ENCODE measurements at places on chromosomes 2 and 18.

DNA sequence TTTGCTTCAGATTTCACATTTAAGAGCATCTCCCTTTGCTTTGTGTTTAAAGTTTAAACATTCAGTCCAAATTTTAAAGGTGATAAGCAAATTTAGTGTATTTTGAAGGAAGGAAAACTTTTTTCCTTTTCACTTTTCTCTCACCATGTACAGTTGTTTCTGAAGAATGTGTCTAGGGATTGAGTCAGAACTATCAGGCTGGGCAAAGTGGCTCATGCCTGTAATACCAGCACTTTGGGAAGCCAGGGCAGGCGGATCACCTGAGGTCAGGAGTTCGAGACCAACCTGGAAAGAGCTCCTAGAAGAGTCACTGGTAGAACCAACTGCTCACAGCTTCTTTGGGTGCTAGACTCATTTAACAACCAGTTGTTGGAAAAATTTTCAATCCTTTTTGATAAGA, 327.0 kb upstream of the THUMPD2 start:
- no peak for DNase-seq

DNA sequence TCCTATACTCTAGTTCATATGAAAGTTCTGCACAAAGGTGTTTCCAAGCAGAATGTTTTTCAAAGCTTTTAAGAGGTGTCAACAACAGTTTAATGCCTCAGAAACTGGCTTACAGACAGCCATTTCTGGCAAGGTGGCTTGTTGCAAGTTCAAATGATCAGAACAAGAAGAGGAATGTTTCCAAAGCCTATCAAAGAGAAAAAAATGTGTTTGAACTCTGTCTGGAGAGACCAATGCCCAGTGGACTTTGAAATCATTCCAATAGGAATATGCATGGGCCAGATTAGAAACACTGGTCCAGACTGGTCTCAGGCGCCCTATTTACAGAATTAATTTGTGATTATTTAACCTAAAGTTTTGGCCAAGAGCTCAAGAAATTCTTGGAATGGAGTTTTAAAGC, 106.2 kb downstream of the CPS1 start:
- no peak for DNase-seq

DNA sequence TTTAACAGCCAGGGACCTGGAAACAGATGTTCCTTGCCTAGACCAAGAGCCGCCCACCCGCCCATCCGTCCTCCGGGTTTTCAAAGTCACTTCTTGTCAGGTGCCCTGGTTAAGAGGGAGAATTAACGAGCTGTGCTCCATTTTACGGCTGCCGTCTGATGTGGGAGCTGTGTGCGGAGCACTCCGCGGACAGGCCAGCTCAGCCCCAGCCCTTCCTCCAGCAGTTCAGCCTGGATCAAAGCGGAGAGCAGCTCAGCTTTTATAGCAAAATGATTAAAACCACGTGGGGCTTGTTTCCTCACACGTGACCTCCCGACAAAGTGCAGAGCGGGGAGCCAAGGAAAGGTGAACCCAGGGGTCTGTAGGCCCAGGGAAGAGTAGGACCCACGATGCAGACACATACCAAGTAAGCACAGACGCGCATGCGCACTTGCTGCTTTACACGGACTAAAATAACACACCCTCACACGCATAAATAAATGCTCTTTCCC, 46.1 kb upstream of the PKDCC start:
- DNase-seq: no peak

DNA sequence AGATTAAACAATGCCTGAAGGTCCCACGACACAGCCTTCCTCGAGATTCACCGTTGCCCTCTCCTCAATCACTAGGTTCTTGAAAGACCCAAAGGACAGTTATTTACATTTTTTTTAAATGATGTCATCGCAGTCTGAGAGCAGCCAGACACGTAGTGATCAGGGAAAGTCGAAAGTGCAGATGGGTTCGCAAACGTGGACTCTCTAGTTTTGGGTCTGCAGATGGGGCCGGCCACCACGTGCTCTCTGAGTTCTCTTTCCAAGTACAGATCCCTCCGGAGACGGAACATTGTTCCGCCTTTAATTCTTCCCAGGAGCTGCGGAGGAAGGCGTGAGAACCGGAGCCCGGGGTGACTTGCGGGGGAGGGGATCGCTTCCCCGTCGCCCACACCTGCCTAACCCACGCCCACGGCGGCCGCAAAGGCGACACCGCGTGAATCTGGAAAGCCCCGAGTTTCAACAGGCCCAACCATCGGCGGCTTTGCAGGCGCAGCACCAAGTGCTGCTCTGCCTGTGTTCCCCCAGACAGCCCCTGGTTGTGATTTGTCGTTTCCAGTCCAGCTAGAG, 54.3 kb downstream of the PKDCC start:
- DNase-seq: peak; percentile 76

- DNase-seq: no peak
These were observed 10.5 kb downstream of the NAPG start for GRCh38 chr18:10536280-10536679.
